ENCODE measurements at places on chromosomes 13 and 19.

GRCh38 chr19:23075031-23075733, 41.6 kb upstream of the ZNF730 start:
- no peak for DNase-seq

DNA sequence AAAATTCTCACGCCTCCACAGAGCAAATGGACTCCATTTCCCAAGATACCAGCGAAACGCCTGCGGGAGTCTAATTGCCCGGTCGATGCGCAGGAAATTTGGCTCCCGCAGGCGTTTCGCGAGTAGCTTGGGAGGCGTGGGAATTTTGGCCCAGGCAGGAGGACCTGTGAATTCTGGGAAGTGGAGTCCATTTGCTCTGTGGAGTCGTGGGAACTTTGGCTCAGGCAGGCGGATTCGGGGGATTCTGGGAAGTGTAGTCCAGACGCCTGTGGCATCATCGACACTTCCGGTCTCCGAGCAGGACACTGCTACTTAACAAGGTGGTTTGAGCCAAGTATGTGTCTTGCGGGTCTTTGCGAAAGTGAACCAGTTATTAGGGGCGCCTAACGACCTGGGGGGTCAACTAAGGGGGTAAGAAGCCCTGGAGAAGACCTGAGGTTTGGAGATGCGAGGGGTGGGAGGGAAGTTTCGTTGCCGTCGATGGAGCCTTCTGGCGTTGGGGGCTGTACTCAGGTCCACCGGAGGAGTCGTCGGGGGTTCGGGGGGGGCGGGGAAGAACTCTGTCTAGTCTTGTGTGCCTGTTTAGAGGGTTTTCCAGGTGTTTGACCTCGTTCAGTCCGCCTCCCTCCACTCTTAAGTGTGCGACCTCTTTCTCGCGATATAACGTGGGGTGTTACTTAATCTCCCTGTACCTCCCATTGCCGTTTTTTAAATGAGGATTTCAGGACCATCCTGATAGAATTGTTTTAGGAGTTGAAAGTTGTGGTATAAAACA, at the start of gene ZNF155:
Gene ZNF155 (plus strand): TSS at position 277 of the 775 bp plus-strand sequence. CDS start 4,356 bp downstream, outside the sequence.
- peak; percentile 78 for DNase-seq

- DNase-seq: no peak
Observed at GRCh38 chr13:44072536-44072935, 192.8 kb downstream of the LACC1 start.

- no peak for DNase-seq
Observed at GRCh38 chr13:108929532-108930206, 300.3 kb downstream of the MYO16 start.

DNA sequence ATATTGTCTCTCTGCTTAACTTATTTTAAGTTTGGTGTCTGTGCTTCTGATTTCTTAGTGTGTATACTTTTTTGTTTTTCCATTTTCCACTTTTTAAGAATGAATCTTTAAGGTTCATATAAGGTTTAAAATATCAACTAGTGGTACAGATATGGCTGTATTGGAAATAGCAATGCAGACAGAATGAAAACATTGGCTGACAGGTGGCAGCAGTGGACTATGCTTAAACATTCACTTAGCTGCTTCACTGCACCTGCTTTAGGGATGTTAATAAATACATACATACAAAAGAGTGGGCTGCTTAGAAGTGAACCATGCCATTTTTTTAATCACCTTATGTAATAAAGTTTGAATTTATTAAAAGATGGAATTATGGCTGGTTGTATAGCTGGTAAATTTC, 27.3 kb downstream of the TM9SF2 start:
- no peak for DNase-seq

GRCh38 chr13:113273851-113274590, 23.0 kb upstream of the LAMP1 start:
- no peak for DNase-seq

DNA sequence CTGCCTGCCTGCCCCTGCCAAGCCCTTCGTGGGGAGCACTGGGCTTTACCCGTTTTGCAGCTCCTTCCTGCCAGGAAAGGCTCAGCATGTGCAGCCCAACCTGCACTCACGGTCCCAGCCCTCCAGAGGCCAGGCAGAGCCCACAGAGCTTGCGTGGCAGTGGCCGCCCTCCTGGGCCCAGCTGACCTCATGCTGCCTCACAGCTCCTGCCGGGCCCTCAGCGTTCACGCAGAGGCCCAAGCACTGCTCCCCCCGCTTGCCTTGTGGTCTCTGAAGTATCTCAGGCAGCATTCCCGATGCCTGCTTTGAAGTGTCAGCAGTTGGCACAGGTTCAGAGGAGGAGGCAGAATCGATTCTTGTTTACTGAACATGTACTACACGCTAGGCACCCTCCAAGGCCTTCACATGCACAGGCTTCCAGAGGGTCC, 32.5 kb downstream of the CAPN12 start:
- DNase-seq: no peak

DNA sequence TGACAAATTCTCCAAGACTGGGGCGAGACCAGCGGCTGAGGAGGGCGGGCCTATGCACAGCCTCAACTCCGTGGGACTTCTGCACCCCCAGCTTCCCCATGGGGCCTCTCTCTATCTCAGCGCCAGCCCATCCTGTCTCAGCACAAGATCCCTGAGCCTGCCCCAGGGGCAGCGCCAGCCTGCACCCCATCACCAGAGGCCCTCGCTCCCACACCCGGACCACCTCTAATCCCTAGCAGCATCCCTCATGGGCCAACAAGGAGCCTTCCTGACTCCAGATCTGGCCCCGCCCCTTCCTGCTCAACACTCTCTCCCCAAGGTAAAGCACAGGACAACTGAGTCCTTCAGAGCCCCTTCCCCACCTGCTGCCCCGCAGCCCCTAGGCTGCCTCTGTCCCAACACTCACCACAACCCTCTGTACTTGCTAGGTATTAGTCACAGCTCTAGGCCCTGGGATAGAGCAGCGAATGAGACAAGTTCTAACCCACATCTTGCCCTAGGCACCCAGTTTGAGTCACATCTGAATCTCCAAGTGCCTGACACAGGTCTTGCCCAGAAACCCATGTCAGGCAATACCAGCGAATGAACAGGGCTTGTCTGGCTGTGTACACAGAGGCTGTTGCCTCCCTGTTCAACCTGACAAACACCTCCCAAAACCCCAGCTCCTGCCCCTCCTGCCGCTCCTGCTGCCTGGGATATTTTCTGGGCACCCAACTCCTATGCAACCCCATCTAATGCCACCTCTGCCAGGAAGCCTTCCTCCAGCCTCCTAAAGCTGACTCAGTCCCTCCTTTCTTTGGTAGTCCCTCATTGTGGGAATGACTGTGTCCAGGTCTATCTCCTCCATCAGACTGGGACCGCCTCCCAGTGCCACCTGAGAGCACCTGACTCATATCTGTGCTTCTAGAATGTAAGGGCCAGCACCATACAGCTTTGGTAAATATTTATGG, 18.6 kb downstream of the GRIK5 start:
- no peak for DNase-seq

DNA sequence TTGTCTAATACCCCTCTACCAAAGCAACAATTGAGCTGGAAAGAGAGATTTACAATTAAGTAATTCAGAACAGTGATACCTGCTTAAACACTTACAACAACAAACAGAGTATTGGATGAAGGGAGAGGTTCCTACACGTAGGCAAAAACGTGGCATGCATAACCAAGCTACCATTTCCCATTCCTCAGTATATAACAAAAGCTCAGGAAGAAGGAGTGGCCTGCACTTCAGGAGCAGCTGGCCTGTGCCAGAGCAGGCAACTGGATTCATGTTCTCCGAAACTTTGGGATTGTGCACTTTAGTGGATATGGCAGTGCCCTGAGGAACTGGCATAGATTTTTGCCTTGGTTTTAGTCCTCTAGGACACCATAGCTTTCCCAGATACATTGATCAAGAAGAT, 630.2 kb upstream of the PCDH9 start:
- no peak for DNase-seq

- DNase-seq: no peak
Observed at GRCh38 chr19:1910177-1910576, 5.0 kb downstream of the ADAT3 start.

DNA sequence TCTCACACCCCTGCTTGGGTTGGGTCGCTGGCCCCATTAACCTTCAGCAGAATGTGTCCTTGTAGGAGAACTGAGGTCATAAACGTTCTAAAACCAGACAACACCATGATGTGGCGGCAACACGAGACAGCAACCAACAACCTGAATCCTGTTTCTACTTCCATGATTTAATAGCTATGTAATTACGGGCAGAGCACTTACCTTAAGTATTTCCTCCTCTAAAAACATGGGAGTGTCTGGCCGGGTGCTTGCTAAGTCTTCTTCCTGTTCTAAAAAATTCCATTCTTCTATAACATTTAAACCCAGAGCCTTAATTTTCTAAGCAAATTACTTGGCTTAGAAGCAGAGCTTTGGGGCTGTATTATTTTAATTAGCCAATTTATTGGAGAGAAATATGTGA, 33.5 kb upstream of the IRS2 start:
- DNase-seq: no peak

- DNase-seq: no peak
Observed at GRCh38 chr13:21324803-21325202, 134.3 kb downstream of the ZDHHC20 start.

- DNase-seq: no peak
Observed at GRCh38 chr13:77031656-77032243, 4.8 kb upstream of the FBXL3 start.

- DNase-seq: no peak
Observed at GRCh38 chr19:53532362-53532761, 5.6 kb upstream of the ZNF331 start.
